ENCODE measurements at places on chromosomes 7 and 10.

- DNase-seq: no peak
Observed at GRCh38 chr10:113384181-113384580, 168.7 kb upstream of the HABP2 start.

- DNase-seq: no peak
Observed at GRCh38 chr7:120609136-120609753, 248.7 kb downstream of the TSPAN12 start.

DNA sequence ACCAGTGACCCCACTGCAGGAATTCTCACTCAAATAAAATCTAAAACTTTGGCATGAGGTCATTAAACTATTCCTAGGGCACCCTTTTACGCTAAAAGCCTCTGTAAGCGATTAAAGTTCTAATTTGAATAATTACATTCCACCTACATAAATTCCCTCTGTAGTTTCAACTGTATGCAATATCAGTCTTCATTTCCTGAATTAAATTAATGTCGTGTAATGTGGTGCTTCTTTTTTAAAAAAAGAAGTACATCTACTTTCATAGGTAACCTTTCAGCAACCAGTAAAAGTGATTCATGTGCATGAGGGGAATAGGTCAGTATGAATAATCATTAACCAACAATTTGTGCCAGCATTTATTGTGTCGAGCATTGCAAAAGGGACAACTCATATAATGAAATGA lies 44.7 kb downstream of the IMMP2L start:
- DNase-seq: no peak

GRCh38 chr7:10075866-10076265 lies 897.8 kb upstream of the PHF14 start:
- DNase-seq: no peak

DNA sequence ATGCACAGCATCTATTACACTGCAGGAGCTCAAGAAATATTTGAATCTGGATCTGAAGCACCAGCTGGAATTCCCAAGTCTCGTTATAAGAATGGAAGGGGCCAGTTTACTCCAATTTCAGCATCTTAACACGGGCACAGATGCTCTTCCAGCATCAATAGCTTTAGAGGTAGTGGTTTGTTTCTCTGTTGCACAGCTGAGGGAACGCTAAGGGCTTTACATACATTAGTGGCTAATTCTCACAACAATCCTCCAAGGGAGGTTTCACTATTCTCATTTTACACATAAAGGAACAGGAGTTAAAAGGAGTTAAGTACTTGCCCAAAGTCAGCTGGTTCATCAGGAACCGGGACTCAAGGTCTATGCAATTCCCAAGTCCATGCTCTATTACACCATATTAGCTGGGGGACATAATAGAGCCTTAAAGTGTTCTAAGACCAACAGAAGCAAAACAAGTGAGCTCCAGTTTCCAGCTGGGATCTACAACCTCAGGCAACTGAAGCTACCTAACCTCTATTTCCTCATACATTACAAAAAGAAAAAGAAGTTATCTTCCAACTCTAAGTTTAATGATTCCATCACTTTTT lies 9.9 kb downstream of the XPNPEP1 start:
- DNase-seq: no peak

GRCh38 chr7:39750253-39751077 lies 127.1 kb downstream of the RALA start:
- no peak for DNase-seq

DNA sequence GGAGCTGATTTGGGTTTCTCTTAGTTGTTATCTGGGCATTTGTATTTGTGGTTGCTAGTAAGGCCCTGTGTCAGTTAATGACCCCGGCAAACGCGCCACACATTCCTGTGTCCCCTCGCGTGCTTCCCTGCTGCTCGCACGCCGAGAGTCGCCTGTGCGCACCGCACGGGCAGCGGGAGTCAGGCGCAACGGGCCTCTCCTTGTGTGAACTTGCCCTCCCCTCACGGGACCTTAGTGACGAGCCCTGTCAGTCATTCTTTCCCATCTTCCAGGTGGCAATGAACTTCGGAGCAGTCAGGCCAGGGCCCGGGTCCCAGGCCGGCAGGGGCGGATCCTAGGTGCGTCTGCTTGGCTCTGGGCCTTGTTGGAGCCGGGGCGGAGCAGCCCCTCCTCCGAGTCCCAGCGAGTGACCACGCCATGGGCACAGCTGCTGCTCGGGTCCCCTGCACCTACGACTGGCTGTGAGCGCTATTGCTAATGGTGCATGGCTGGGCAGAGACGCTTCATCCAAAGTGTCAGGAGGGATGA lies 12.4 kb upstream of the PRKAR1B start:
- DNase-seq: no peak

GRCh38 chr10:97319671-97320479 lies 804 bp downstream of the FRAT1 start:
- peak; percentile 37 for DNase-seq

GRCh38 chr10:13844651-13845050 lies 257.9 kb downstream of the PRPF18 start:
- no peak for DNase-seq

GRCh38 chr7:27251136-27251651 lies 8.6 kb downstream of the EVX1 start:
- DNase-seq: no peak

GRCh38 chr10:11602919-11603523 lies 8.4 kb downstream of the USP6NL start:
- no peak for DNase-seq

DNA sequence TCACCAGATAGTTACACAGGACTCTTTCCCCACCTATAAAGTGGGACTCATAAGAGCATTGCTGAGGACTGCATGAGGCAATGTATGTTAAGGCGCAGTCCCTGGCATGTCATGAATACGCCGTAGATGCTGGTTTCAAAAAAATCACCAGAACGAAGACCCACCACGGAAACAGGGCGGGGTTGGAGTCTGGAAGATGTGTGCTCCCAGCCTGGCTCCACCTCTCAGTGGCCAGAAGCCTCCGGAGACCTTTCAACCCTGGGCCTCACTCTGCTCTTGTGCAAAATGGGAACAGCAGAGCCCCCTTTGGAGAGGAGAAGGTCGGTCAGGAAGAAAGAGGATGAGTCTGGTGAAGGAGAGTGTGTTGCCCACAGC lies 12.4 kb upstream of the ZMIZ1 start:
- no peak for DNase-seq

DNA sequence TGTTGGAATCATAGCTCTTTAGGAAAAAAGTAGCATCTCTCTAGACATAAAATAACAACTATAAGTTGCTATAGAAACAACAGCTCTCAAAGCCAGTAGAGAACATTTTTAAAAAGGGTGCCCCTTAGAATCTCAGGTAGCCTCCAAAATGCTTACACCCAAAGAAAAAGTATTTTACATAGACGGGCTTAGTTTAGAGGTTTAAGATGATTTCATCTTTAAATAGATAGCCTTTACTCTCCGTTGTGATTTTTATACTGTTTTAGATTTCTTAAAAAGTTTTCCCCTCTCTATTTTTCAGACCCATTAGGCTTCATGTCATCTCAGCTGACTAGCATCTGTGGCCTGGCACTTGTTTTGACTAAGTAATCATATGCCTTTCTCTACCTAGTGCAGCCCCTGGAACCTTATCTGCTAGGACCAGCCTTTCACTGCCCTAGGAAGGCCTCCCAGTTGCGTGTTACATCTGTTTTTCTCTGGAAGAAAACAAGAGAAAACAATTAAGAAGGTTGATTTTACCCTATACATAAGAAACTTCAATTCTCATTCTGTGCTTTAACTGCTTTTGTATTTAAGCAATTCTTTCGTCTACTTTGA lies 6.9 kb upstream of the BPGM start:
- DNase-seq: no peak

GRCh38 chr10:123270221-123270620 lies 116.0 kb downstream of the BUB3 start:
- no peak for DNase-seq

- no peak for DNase-seq
Observed at GRCh38 chr7:88450874-88451273, 144.2 kb upstream of the STEAP4 start.

- DNase-seq: no peak
Observed at GRCh38 chr10:45585131-45585530, 87.4 kb downstream of the ZFAND4 start.

GRCh38 chr10:64708884-64709681 lies 1187.9 kb downstream of the REEP3 start:
- no peak for DNase-seq

GRCh38 chr7:108368466-108368865 lies 87.8 kb downstream of the NRCAM start:
- DNase-seq: no peak

DNA sequence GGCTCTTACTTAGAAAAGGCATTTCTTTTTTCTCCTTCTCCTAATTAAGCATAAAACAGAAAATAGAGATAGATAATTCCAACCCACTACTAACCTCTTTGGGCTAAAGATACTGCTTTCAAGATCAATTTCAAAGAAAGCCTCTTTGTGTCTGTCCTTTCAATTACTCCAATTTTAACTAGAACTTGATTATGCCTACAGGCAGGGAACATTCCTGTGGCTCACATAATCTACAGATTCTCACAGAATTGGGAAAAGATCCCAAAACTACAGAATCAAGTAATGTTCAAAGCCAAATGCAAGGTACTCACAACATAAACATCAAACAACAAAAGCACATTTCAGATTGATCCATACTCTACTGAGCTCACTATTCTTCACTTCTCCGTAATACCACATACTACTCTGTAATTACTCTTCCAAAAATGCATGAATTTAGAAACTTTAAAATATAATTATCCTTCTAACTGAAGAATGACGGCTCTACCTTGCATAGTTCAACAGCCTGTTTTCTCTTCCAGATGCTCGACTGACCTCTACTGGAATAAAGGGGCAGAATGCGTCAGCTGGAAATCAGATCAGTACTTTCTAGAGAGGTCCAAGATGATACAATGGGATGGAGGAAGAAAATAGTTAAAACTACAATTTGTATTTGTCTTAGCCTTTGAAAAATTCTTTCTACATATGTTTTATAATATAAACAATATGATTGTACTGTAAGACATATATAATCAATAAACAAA lies 3.9 kb downstream of the MTERF1 start:
- no peak for DNase-seq

DNA sequence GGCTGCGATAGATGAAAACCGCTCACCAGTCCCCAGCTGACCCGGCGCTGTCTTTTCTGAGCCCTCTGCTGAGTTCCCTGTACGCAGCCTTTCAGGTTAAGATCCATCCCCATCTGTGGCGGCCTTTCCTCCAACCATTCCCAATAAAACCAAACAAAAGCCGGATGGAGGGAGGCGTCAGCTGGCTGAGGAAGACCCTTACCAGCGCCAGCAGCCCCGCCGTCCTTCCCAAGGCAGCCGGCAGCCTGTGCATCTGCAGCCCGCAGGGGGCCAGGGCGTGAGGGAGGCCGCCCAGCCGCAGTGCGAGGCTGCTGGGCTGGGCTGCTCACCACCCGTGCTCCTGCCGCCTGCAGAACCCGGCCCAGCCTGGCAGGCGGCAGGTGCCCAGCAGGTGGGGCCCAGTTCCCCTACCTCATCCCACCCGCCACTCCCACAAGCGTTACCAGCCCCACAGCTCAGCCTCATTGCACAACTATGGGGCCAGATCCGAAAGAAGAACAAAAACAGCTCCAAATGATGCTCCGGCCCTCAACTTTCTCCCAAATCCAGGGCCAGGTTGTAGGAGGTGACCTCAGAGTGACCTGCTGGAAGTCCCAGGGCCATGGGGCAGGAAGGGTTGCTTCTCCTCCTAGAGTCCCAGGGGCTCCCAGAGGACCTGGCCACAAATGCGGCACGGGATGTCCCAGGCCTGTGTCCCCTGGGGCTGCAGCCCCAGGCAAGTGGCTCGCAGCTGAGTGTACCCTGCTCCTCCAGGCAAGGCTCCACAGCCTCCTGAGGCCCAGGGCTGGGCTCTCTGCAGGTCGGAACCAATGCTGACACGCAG lies 23.8 kb downstream of the PAPOLB start:
- no peak for DNase-seq

- no peak for DNase-seq
Observed at GRCh38 chr7:87426160-87426559, 49.3 kb downstream of the ABCB4 start.

DNA sequence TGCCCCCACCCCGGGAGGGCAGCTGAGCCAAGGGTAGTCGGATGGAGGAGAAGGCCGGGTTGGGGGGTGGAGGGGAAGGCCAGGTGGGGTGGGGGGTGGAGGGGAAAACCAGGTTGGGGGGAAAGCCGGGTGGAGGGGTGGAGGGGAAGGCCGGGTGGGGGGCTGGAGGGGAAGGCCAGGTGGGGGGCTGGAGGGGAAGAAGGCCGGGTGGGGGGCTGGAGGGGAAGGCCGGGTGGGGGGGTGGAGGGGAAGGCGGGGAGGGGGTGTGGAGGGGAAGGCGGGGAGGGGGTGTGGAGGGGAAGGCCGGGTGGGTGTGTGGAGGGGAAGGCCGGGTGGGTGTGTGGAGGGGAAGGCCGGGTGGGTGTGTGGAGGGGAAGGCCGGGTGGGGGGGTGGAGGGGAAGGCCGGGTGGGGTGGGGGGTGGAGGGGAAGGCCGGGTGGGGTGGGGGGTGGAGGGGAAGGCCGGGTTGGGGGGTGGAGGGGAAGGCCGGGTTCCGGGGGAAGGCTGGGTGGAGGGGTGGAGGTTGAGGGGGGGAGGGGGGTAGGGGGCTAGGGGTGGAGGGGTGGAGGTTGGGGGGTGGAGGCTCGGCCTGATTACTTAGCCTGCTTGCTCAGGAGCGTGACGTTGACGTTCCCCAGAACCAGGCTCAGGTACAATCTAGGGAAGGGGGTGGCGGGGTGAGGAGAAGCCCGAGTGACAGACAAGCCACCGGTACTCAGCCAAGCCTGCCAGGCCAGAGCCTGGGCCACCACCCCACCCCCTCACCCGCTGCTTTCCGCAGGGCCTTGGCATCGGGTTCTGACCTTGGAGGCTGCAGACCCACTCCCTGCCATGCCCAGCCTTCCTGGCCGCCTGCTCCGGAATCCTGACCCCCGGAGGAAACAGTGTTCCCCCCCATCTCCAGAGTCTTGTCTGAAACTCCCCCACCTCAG lies 5.6 kb downstream of the TMEM120A start:
- DNase-seq: no peak

GRCh38 chr10:133461027-133461426 lies 7.3 kb downstream of the SCART1 start:
- no peak for DNase-seq

GRCh38 chr7:151623766-151624165 lies 104.1 kb upstream of the RHEB start:
- no peak for DNase-seq

DNA sequence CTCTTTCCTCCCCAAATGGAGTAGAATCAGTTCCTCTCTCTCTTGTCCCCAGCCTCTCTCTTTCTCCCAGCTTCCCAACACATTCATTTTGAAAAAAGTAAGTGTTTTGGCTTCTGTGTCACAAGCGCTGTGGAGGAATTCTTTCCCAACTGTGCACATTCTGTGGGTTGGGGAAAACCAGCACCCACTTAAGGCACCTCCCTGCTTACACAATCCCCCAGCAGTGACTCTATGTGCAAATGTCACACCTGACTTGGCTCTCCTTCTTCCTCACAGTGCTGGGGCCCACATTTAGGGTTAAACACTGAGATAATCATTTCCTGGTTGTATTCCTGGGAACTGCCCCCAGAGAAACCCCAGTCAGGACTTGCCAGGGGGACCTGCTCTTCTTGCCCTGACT lies 358.1 kb upstream of the ZNF32 start:
- DNase-seq: no peak
